ENCODE measurements at places on chromosomes 1 and 21.

GRCh38 chr21:45802425-45802824, 158.9 kb downstream of the PCBP3 start:
- no peak for DNase-seq

GRCh38 chr1:228017356-228018124, 10.7 kb downstream of the WNT3A start:
- no peak for DNase-seq

DNA sequence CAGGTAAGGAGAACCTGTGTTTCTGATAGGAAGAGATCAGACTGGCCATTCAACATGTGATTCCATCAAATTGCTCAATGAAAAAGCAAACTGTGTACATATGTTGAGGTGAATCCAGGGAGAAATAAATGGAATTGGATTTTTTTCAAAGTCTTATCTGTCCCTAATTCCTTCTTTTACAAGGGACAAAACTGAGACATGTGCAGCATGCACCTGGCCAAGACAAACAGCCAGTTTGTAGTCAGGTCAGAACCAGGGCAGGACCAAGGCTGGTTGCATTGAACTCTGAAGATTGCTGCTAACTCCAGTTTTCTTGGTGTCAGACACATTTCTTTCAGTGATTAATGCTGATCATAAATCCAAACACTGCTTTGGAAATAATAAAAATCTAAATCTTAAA, 69.6 kb upstream of the CCDC190 start:
- no peak for DNase-seq

- DNase-seq = no peak
Measured at GRCh38 chr21:26933448-26933847, 33.4 kb downstream of the ADAMTS5 start.

DNA sequence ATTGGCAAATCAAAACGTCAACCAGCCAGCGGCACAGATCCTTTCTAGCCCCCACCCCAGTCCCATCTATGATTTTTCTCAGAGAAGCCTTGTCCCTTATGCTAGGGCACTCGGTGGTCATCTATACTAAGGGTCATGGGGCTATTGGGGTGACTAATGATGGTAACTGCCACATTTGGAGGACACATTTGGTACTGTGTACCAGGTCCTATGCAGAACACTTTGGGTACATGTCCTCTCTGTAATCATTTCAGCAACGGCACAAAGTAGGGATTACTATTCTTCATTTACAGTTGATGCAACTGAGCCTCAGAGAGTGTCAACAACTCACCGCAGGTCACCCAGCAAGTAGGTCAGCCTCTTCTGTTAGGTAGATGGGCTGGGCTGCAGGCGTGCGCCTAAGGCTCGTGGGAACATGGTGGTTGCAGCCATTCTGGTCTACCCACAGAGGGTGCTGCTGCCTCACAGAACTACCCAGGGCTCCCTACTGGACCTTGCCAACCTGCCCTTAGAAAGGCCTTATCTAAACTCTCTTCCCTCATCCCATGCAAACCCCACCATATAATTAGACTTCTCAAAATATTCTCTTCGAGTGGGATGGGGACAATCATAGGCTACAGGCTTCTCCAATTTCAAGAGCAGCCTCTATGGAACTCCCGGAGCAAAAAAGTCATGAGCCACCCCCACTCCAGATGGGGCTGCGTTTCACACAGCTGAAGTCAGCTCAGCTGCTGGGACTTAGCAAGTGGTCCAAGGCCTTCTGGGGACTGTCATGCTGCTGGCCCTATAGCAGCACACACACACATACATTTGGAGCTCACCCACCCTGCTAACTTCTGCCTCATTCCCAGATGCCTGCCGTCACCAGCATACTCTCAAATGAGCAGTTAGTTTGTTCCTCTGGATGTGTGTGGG, 5.8 kb upstream of the SDHB start:
- DNase-seq = no peak

Measured in stimulated activated CD8-positive, alpha-beta memory T cell treated with anti-CD3 and anti-CD28 coated beads, Interleukin-2, amount 100 ng/mL, for 1 hour (primary cell).